ENCODE measurements at places on chromosomes 13 and 19.

GRCh38 chr13:100305398-100305797 lies 216.5 kb downstream of the PCCA start:
- no peak for DNase-seq

DNA sequence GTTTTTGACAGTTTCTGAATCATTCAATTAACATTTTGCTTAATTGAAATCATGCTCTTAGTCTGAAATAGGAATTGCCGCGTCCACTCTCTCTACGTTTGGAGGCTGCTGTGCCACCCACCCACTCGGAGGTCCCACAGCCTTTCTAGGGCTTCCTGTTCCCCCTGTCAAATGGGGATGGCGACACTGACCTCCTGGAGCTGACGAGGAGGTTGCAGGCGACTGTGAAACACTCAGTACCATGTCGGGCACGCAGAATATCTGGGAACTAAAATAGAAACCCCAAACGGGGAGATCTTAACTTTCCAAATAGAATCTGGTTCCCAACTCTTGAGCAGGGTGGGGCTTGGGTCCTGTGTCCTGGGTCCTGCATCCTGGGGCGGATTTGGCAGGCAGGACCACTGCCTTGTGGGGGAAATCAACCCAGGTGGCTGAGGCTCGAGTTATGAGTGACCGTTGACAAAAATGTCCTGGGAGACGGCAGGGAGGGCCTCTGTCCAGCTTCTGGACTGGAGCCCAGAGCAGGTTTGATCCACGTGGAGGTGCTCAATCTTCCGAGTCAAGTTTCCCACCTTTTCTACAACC lies 124.6 kb downstream of the RAB20 start:
- no peak for DNase-seq

DNA sequence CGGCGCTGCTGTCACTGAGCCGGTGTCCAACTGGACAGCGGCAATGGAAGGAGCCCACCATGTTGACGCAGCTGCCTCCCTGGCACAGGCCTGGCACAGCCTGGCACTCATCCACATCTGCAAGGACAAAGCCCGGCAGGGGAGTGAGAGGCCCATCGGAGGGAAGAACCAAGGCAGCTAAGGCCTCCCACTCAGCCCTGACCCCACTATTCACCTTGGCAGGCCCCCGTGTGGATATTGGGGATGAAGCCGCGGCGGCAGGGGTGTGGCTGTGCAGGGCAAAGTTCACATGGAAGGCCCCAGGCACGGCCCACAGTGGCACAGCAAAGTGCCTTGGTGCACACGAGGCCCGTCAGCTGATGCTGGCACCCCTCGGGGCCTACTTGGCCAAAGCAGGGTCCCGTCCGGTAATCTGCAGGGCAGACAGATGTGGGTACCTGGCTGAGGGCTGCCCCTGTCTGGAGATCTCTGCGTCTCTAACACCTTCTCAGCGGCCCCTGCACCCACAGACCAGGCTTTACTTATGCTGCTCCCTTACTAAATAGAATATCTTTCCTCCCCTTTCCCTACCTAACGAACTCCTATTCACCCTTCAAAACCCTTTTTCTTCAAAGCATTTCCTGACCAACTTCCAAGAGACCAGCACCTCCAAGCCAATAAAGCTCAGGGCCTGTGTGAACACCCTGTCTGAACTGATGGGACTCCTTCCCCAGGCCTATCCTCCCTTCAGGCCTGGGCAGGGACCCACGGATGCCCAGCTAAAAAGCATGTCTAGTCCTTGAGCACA lies 7.5 kb downstream of the FBN3 start:
- DNase-seq: no peak

DNA sequence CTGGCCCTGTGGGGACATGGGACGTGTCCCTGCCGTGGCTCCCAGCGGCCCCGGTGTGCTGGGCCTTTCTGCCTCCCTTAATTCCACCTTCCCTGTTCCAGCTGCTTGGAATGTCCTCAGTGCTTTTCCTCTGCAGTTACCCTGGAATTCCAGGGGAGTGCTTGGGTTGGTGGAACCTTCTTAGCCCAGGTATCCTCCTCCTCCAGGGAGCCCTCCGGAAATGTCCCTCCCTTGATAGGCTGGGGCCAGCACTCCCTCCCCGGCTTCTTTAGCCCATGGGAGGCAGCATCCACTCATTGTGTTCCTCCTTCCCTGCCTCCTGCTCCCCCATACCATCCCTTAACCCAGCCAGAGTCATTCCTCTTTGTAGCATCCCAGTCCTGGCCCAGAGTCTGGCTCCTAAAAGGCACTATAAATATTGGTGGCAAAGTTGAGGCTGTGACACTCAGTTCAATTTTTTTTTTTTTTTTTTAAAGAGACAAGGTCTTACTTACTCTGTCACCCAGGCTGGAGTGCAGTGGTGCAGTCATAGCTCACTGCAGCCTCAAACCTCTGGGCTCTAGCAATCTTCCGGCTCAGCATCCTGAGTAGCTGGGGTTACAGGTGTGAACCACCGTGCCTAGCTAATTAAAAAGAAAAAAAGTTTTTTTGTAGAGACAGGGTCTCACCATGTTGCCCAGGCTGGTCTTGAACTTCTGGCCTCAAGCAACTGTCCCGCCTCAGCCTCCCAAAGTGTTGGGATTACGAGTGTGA lies 13.7 kb upstream of the SLC7A10 start:
- DNase-seq: peak; percentile 34

DNA sequence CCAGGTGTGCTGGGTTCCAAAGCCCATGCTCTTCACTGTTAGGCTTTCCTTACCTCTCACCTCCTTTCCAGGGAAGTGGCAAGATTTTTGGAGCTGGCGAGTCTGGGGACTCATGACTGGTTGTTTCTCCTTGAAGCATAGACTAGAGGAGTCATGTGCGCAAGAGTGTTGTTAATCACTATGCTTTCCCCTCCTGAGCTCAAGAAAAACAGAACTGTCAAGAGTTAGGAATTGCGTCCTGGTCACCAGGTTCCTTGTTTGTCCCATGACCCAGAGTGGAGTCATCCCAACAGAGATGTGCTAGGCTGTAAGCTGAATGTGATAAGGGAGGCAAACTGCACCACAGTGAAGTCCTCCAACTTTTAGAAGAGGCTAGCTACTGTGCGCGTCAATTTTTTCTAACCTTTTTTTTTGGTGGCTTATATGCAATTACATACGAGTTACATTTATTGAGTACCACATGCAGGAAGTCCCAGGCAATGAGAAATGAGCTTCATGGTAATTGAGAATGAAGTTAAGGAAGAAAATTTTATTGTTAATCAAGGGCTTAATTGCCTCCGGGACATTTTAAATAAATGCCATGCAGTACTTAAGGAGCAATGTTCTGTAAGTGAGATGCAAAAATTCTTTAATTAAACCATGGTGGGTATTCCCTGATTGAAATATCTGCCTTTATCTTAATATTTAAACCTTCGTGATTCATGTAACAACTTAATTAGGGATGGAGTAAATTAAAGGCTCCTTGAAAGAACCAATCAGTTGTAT lies 233.9 kb downstream of the ZIC5 start:
- no peak for DNase-seq

DNA sequence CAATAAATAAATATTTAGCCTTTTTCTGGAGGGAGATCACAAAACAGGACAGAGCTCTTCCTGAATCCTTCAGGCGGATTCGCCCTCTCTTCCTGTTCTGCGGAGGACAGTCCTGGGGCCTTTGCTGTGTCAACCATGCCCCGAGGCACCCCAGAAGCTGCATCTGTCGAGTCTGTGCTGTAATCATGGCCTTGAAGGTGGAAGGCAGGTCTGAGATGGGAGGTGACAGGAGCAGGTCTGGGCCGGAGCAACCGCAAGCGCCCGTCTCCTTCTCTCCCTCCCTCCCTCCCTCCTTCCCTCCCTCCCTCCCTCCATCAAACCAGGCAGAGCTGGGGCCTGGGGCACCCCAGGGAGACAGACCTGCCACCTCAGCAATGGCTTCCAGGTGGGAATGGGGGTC lies 4.6 kb upstream of the FXYD3 start:
- no peak for DNase-seq

DNA sequence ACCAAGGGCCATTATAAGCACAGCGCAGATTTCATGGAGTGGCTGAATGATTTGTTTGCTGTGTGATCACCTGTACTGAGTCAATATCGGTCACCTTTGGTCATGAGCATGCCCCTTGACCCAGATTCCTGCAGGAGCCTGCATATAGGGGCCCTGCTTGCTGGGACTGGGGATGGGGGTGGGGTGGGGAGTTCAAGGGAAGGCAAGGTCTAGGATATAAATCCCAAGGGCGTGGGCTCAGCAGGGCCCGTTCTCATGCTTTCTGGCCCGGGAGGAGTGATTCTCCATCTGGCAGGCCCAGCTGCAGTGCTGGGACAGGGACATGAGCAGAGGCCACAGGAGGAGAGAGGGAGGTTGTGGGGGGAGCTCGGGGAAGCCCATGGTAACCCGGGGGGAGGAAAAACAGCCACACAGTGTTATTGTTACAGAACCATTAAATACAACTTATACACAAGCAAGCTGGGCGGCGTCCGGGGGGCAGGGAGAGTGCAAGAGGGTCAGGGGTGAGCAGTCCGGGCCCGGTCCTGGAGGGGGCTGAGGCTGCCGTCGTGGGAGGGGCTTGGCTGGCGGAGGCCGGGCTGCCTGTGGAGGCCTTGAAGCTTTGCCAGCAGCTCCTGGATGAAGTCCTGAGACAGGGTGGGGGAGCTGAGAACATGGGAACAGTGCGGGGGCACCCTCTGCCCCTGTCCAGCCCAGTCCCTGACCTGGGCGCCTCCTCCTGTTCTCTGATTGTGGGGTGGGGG lies 5.2 kb downstream of the PPP1R14A start:
- no peak for DNase-seq

- DNase-seq: no peak
Observed at GRCh38 chr13:100983111-100983510, 308.5 kb upstream of the TMTC4 start.

DNA sequence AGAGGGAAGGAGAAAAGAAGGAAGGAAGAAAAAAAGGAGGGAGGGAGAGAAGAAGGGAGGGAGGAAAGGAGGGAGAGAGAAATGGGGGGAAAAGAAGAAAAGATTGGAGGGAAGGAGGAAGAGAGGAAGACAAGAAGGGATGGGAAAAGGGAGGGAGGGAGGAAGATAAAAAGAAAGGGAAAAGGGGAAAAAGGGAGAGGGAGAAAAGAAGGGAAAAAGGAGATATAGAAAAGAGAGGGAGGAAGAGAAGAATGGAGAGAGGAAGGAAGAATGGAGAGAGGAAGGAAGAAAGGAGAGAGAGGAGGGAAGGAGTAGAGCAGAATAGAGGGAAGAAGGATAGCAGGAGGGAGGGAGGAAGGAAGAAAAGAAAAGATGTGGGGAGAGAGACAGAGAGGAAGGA lies 334.6 kb downstream of the TSHZ3 start:
- DNase-seq: no peak

DNA sequence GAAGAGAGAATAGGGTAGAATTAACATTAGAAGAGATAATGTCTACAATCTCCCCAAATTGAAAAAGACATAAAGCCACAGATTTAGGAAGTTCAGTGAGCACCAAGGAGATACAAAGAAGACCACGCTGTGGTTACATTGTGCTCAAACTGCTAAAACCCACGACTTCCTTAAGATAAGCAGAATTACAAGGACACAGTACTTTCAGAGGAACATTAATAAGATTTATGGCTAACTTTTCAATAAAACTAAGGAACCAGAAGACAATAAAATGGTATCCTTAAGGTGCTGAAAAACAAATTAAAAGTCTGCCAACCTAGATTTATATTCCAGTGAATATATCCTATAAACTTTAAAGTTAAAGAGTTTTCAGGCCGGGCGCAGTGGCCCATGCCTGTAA lies 7.4 kb upstream of the IL17D start:
- DNase-seq: no peak

DNA sequence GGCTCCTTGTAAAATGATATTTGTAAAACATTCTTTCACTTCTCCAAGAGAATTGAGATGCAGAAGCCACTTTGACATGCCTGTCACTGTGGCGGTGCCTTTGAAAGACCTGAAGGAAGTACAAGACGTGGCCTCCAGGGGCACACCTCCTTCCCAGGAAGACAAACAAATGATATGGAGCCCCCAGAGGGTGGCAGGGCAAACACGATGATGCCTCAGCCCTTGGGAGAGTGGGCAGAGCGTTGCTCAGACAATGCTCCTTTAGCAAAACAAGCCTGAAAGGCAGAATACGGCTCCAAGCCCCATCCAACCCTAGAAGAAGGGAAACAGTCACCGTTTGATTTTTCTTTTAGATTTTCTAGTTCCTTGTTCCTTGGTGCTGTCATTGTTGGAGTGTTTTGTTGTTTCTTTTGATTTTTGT lies 9.2 kb upstream of the ATP12A start:
- DNase-seq: peak; percentile 8

GRCh38 chr19:41905273-41906002 lies 22.5 kb downstream of the ARHGEF1 start:
- no peak for DNase-seq

DNA sequence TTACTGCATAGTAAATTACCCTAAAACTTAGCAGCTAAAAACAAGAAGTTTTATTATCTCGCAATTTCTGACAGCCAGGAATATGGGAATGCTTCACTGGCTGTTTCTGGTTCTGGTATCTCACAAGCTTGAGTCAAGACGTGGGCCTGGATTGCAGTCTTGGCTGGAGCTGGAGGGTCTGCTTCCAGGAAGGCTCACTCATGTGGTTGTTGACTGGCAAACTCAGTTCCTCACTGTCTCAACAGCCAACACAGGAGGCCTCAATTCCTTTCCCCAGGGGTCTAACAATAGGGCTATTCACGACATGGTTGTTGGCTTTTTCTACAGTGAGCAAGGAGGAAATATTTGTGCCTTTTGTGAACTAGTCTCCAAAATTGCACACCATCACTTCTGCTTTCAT lies 146.3 kb downstream of the GPC5 start:
- no peak for DNase-seq

GRCh38 chr13:61485128-61485765 lies 69.6 kb upstream of the PCDH20 start:
- no peak for DNase-seq

DNA sequence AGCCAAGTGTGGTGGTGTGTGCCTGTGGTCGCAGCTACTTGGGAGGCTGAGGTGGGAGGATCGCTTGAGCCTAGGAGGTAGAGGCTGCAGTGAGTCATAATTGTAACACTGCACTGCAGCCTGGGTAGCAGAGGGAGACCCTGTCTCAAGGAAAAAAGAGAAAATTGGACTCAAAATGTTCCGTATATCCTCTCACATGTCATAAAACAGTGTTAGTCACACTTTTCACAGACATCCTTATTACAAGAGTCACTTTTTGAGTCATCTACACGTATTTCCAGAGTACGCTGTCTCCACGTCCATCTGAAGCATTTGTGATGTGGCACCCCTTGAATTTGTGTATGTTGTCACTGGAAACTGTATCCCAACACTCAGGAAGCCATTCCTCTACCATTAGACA lies 133.0 kb downstream of the SIPA1L3 start:
- no peak for DNase-seq

DNA sequence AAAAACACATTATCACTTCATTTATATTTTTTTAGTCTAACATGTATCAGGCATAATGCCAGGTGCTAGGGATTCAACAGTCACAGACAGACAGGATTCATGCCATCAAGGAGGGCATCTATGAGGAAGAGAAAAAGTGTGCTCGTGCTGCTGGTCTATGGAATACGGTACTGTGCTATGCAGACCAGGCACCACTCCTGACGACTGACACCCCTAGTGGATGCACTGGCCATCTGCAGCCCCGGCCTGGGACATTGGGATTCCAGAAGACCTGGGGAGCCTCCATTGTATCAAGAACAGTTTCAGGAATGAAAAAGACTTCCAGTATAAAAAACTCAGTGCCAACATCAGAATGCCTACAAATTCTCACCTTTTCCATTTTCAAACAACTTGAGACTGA lies 94.0 kb downstream of the KLF12 start:
- DNase-seq: peak; percentile 25

- DNase-seq: peak; percentile 62
Observed at GRCh38 chr19:47609906-47610894, 1.3 kb downstream of the BICRA start.

Measured in CD4-positive, alpha-beta T cell treated with Interleukin-17A for 1 hour (primary cell).